ENCODE measurements at places on chromosomes 3 and 15.

- DNase-seq, result no peak
Measured at GRCh38 chr3:170055209-170055608, 17.4 kb downstream of the GPR160 start.

DNA sequence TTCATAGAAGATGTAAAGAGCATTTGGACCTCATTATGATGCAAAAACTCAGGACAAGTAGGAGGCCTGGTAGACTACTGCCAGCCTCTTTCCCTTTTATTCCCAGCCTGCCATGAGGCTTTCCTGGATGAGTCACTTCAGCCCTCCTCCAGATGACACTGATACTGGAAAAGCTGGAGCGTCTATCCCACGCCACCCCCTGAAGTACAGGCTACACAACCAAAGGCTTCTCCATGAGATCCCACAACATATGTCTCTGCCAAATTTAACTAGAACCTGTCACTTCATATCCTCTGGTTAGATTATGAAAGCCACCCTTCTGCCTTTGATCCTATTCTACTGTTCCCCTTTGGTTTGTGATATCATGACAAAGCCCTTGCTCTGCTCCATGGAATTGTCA lies 56.1 kb upstream of the CPNE4 start:
- DNase-seq, result no peak

- DNase-seq, result peak; percentile 91
Measured at GRCh38 chr3:48685603-48686511, at the start of gene NCKIPSD. Gene NCKIPSD, minus strand, starts transcription at chr3:48685915. Its CDS starts 108 bp downstream, at chr3:48685807.

DNA sequence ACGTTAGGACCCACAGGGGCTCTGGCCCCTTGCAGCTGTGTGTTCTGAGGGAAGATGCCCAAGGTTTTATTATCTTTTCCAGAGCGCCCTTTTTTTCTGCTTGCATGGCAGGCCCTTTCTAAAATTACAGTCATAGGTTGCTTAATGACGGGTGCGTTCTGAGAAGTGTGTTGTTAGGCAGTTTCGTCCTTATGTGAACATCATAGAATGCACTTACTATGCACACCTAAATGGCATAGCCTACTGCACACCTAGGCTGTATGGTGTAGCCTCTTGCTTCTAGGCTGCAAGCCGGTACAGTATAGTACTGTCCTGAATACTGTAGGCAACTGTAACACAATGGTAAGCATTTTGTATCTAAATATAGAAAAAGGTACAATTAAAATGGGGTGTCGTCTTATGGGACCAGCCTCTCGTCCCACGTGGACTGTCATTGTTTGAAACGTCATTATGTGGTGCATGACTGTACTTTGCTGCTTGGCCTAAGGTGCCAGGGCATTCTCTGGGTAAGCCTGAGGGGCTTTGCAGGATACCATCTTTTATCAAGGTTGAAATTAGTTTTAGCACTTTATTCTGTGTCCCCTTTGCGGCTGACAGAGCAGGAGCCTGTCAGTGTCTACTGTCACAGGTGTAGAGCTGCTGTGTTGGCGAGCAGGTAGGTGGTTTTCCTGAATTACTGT lies 10.9 kb downstream of the KLF13 start:
- no peak for DNase-seq

DNA sequence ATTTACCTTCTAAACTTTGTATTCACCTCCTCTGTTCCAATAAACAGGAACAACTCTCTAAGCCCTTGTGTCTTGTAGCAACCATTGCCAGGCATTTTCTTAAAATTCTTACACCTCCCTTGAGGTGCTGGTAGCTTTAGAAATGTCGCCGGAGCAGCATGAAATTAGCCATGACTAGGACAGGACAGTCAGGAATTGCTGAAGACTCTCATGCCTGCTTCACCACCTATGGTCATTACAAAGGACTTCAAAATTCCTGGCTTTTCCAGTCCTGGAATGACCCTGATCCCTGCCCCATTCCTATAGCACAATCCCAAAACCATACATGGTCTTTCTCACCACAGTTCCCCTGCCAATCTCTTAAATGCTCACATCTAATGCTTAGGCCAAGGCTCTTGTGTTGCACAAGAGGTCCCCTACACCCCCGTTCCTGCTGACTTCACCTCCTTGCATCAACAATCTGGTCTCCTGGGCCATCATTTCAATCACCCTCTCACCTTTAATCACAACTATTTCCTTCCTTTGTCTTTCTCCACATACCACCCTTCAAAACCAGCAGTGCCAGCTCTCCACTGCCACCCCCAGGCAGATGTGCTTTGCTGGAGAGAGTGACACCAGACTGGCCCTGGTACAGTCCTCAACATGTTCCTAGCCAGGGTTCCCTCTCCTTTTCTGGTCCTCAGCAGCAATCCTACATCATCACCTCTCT lies 113.2 kb upstream of the TJP1 start:
- no peak for DNase-seq
